GM23248 (cell line): ENCODE measurements at places on chromosomes 5 and 9. TPM values are rescaled to one million over a fixed set of nuclear protein-coding genes. Genes with fewer than 3 reads are reported as not detected.

GRCh38 chr5:94433397-94434163, 184.8 kb downstream of the KIAA0825 start:
- peak; percentile 71 for DNase-seq

GRCh38 chr5:1666812-1667588, 132.6 kb downstream of the MRPL36 start:
- peak; percentile 32 for DNase-seq

PLAC8L1 gene
- total RNA-seq: 2.3 TPM in 1 of 2 replicates, not detected in the other

- DNase-seq: peak; percentile 43
Observed at GRCh38 chr9:14238518-14238917, 75.4 kb downstream of the NFIB start.

- DNase-seq: no peak
Observed at GRCh38 chr5:158376679-158377078, 517.7 kb upstream of the CLINT1 start.

- no peak for DNase-seq
Observed at GRCh38 chr9:21340735-21341134, 5.5 kb upstream of the KLHL9 start.

MYORG gene
- 0.13 and 1.1 TPM in 2 replicates for total RNA-seq

DNA sequence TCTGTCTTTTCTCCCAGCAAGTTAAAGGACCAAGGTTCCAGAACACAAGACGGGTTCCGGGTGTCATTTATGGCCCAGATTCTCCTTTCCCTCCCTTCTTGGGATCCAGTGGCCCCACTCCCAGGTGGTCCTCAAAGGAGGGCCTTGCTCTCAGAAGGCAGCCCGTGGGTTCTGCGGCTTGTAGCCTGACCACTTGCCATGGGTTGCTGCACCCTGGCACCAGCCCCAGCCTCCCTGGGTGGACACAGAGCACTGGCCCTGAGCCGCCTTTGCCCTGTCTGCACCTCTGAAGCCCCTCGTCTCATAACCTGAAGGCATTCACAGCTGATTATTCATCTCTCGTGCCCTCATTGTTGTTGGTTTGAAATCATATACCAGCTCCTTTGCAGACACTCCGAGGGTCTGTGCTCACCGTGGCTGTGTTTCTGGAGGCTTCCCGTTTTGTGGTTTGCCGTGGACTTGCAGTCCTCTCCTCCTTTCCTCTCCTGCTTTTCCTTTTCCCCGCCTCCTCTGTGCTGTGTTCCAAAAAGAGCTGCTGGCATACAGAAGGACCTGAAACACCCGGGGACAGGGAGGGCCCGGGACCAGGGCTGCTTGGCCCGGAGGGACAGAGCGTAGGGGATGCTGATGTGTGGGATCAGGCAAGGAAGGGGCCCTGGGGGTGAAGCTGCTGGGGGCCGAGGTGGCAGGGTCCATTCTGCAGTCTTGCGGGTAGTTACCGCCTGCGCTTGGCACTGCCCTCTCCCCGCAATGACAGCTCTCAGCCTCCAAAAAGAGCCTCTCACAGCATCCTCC, 49.5 kb upstream of the FCN2 start:
- no peak for DNase-seq

GOLGA1 gene
- 12.4 and 18.1 TPM in 2 replicates for total RNA-seq

FGF18 gene
- total RNA-seq: not detected in 2 replicates

DNA sequence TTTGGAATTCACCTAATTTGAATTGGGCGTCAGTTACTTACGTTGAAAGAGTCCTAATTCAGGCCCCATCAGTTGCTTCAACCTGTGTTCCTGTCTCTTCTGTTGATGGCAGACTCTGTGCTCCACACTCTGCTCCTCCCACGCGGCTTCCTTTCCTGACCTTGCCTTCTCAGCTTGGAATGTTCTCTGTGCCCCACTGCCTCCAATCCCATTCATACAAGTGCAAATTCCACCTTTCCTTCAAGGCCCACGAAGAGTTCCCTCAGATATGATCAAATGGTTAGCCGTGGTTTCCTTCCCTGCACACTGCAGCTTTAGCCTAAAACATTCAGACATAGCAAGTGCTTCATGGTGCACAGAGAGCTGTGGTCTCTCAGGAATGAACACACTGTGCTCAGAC, 65.7 kb downstream of the SREK1 start:
- peak; percentile 9 for DNase-seq

ADAMTS12 gene
- 10.1 and 11.5 TPM in 2 replicates for total RNA-seq

DNA sequence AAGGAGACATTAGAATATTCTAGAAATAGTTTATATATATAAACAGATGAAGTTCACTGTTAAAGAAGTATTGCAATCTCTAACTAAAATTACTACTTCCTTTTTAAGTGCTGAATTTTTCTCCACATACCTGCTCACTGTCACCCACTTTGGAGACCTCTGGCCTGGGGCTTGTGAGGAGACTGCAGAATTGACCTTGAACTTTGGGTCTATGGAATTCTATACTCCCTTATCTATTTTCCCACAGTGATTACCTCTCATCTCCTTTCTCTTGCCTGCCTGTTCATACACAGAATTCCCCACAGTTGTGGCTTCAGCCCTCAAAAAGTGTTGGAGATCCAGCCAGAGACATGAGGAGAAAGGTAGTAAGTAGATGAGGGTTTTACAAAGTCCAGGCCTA, 45.4 kb downstream of the LARP1 start:
- DNase-seq: no peak

PCA3 gene
- total RNA-seq: not detected in 2 replicates

CER1 gene
- not detected in 2 replicates for total RNA-seq

DNA sequence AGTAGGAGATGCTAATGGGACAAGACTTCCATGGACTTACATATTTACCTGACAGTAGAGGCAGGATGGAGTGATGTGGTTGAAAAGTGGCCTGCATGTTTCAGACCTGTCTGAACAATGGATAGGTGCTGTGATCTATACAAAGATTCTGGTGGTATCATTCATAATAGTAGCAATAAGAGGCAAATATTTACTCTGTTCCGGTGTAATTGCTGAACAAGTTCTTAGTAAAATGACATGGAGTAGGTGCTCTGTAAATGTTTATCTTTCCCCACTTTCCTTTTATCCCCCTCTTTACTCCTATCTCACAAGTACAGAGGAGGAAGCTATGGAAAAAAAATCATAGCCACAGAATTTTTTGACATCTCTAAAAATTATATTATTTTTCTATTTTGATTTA, 159.0 kb upstream of the SLC12A2 start:
- no peak for DNase-seq

DNA sequence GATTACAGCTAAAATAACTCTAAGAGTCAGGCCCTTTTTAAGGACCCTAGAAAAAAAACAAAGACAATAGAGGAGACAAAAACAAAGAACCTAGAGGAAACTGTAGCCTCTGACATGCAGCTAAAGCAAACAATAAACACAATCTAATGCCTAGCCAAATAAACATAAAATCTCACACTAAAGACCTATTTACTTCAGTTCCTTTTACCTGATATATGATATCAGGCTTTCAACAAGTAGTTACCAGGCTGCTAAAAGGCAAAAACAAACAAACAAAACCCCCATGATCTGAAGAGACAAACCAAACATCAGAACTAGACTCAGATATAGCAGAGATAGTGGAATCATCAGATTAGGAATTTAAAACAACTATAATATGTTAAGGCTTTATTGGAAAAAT, 226.5 kb upstream of the POU5F2 start:
- DNase-seq: no peak

GRCh38 chr9:131530546-131530919, 530 bp downstream of the UCK1 start:
- peak; percentile 73 for DNase-seq

DNA sequence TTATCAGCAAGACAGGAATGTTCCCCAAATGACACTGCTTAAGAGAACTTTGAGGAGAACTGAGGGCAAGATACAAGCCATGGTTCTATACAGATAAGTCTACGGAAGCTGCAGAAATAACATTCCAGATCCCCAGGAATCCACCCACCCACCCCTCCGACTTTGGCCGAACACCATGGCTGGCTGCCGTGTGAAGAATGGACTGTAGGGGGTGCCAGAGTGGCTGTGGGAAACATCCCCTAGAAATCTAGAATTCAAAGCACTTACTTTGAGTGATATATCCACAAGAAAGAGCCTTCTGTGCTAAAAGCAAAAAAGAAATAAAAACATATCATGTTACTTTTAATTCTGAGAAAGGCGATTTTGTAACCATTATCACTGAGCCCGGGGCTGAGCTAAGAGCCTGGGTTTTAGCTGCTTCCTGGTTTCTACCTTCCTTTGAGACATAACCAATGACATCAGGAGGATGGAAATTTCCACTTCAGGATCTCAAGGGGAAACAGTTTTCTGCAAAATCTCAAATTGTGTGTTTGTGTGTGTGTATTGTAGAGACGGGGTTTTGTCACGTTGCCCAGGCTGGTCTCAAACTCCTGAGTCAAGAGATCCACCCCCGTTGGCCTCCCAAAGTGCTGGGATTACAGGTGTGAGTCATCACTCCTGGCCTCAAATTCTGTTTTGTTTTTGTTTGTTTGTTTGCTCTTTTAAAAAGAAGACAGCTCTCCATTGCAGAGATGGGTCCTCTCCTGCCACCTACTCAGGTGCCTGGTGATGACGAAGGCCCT, 36.4 kb downstream of the GGTA1 start:
- DNase-seq: peak; percentile 35

GRCh38 chr5:96657068-96657467, 5.1 kb upstream of the CAST start:
- peak; percentile 97 for DNase-seq

GABRA6 gene
- not detected in 2 replicates for total RNA-seq

- DNase-seq: no peak
Observed at GRCh38 chr5:83244516-83244915, 167.2 kb downstream of the XRCC4 start.

SLC25A2 gene
- total RNA-seq: not detected in 2 replicates

- DNase-seq: no peak
Observed at GRCh38 chr9:74771262-74771585, 116.5 kb downstream of the TRPM6 start.

DNA sequence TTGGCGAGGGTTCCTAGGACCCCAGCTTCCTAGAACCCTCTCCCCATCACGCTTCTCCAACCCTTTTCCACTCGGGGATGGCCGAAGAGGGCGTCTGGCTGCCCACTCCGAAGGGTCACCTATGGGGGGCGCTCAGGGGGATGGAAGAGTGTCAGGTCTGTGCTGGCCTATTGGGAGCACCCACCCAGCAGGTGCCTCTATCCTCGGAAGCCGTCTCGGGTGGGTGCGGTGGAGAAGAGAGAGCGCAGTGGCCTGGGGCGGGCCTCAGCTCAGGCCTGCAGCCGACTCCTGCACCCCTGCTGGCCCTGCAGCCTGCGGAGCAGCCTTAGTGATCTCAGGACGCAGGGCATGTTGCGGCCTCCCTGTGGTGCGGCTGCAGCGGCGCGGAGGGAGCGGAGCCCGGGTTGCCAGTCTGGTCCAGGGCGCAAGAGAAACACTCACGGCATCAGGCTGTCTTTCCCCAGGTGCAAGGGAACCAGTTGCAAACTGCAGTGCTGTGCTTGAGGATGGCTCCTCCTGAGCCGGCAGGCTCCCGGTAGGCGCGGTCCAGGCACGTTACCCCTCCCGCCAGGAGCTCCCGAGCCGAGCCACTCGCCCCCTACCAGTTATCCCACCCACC, 1.5 kb upstream of the IRX2 start:
- peak; percentile 81 for DNase-seq

DNA sequence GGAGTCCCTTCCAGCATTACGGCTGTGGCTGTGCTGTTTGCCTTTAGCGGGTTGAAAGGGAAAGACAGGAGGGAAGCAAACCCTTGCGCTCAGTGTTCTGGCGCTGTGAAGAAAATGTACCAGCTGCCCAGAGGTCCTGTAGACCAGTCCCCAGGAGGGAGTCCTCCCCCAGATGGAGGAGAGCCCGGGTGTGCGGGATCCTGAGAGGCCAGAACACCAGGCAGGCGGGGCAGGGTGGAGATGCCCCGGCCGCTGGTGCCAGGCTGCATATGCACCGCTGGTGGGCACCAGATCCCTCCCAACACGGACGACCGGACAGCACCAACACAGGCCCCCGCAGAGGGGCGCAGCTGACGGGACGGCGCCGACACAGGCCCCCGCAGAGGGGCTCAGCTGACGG, 37.2 kb upstream of the SLC9A3 start:
- no peak for DNase-seq

- DNase-seq: no peak
Observed at GRCh38 chr5:149710575-149710974, 19.5 kb upstream of the PPARGC1B start.

DNA sequence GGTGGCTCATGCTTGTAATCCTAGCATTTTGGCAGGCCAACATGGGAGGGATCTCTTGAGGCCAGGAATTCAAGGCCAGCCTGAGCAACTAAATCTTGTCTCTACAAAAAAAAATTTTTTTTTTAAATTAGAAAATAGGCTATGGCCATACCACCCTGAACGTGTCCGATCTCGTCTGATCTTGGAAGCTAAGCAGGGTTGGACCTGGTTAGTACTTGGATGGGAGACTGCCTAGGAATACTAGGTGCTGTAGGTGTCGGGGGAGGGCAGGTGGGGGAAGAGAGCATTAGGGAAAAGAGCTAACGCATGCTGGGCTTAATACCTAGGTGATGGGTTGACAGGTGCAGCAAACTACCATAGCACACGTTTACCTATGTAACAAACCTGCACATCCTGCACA, 39.5 kb downstream of the DDX4 start:
- DNase-seq: no peak
